ENCODE measurements at places on chromosomes 3 and 15.
A peak's percentile ranks its signal among the peaks of the same experiment; 100 is the strongest.

GRCh38 chr15:29434280-29434679, 164.7 kb upstream of the NSMCE3 start:
- DNase-seq, result no peak

DNA sequence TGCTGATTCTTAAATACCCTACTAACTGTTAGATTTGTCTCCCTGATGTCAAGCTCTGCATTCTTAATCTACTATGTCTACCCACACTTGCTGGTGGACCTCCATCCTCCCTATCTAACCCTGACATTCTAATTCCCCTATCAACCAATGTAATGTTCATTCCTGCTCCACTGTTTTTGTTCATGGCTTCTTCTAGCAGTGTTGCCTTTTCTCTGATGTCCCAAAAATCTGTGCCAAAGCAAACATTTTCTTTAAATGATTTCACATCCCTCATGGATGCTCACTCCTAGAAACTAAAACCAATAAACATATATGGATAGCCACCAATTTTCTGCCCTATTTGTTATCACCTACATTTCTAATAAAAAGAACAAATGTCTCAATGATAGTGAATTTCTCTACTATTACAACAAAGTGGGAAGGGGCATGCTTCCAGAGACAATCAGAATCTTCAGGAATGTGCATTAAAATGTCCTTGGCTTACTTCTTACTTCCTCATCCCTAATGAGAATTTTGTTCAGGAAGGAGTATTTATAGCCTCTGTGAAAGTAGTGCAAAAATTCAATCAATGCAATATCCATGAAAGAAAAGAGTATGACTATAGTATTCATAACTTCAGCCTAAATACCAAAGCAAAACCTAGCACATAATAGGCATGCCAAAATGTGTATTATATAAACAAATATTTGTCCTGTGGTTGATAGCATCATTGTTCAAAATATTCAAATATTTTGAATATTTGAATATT, 273.3 kb downstream of the ZNF385D start:
- no peak for DNase-seq

DNA sequence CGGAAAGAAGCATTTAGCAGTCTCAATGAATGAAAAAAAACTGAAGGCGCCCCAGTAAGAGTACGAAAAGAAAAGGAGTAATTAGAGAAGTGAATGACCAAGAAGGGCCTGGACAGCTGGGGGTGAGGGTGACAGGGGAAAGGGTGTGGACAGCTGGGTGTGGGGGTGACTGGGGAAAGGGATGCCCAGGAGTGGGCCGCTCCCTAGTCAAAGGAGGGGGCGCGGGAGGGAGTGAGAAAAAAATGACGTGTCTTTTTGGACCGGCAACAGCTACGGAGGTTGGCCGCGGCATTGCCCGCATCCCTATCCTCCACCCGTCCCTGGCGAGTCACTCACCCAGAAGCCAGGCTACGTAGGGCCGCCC, 274 bp upstream of the ZCWPW2 start:
- DNase-seq, result no peak

DNA sequence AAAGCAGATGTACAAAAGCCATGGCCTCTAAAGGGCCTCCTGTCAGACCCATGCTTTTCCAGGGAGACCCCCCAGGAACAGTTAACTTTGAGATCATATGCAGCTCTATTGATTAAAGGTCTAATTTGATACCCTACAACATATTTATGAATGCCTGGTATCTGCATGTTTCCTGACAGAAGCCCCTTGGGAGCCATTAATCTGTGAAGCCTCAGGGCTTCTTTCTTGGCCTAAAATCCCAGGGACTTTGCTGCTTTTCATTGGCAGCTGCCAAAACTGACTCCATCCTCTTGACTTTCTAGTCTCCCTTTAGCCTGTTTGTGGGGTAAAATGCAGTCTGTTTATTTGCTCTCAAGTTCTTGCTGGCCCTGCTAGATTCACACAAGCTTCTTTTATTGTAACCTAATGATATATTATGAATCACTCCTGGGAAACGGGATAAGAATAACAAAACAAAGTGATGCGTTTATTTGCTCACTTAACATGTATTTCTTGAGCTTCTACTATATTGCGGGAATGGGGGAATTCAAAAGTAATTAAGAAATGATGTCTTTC, 257.0 kb downstream of the LSAMP start:
- DNase-seq, result no peak

GRCh38 chr3:152557302-152557999, 277.5 kb upstream of the P2RY1 start:
- DNase-seq, result no peak

GRCh38 chr15:71005895-71006294, 109.4 kb upstream of the THSD4 start:
- DNase-seq, result no peak

- DNase-seq, result no peak
Measured at GRCh38 chr3:14771593-14772497, 46.9 kb upstream of the FGD5 start.

- DNase-seq, result no peak
Measured at GRCh38 chr3:179027326-179027900, 44.2 kb downstream of the ZMAT3 start.

- DNase-seq, result no peak
Measured at GRCh38 chr3:54476891-54477290, 354.5 kb downstream of the CACNA2D3 start.

GRCh38 chr3:186483611-186484340, 60.4 kb downstream of the CRYGS start:
- no peak for DNase-seq

GRCh38 chr15:41782371-41783282, 8.3 kb downstream of the MAPKBP1 start:
- DNase-seq, result no peak

GRCh38 chr3:3666664-3667063, 132.6 kb upstream of the LRRN1 start:
- DNase-seq, result no peak

DNA sequence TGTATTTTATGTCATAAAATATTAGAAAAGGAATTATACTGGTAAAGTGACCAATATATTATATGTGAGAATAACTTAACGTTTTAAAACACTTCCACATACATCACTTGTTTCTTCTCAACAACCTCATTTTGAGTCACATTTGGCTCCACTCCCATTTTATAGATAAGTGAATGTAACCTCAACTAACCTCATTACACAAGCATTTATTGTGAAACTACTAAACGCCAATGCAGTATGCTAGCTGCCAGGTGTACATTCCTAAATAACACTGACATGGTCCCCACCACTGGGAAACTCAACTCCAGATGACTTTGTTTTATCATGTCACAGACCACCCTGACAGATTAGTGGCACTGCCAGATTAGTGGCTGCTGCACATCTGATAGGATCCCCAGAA, 249.7 kb upstream of the CNTN4 start:
- no peak for DNase-seq

DNA sequence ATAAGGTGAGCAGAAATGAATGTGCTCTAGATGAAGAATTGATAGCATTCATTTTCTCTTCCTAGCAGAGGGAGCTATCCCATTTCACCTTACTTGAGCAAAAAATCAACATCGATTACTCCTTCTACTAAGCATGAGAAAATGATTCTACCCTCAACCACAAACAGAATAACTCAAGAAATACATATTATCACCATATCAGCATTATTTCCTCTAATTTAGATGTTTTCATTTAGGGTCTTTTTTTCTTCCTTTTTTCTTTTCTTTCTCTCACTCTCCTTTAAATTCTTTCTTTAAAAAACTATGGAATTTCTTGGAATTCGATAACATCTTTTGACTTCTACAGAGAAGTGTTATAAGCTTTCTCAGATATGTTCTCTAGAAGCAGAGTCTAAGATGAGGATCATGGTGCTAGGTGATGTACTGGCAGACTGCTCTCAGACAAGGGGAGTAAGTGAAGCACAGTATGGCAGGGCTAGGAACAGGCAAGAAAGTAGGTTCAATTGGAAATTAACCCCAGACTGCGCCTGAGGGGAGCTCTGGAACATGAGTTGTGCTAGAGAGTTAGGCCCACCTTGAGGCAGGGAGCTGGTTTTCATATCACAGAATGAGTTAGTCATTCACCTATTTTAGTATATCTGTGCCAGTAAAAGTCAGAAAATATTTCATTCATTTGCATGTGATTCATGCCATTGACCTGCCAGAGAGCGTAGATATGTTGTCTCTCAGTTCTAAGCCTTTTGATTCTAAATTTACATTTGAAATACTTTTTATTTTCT, 279.2 kb upstream of the KCNH8 start:
- no peak for DNase-seq

- DNase-seq, result no peak
Measured at GRCh38 chr15:70701891-70702568, 61.3 kb downstream of the UACA start.

DNA sequence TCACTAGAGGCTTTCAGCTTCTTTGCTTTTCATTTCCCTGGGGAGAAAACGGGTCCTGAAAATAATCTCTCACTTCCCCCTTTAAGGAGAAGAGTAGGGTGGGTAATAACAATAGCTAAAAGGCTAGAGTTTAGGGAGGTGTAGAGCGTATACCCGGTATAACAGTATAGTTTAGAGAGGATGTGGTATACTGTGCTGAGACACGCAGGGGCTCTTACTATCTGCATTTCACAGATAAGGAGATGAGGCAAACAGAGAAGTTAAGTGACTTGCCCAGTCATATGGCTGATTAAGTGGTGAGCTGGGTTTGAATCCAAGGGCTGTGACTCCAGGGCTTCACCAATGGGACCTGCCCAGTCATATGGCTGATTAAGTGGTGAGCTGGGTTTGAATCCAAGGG, 15.0 kb upstream of the KCNMB3 start:
- no peak for DNase-seq

DNA sequence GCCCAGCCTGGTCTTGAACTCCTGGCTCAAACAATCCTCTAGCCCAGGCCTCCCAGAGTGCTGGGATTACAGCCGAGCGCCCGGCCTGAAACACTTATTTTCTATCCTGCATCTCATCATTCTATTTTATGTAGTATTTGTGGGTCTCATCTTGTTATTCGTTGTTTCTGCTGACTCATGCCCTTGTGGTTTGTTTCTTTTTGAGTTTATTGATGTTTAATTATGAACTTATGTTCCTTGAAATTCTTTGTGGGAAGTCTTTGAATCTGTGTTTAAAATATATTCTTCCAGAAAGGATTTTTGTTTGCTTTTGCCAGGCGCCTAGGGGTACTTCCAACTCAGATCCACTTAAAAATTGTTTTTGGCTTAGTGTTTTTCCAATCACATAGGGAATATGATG, 78.3 kb upstream of the C15orf39 start:
- DNase-seq, result no peak

DNA sequence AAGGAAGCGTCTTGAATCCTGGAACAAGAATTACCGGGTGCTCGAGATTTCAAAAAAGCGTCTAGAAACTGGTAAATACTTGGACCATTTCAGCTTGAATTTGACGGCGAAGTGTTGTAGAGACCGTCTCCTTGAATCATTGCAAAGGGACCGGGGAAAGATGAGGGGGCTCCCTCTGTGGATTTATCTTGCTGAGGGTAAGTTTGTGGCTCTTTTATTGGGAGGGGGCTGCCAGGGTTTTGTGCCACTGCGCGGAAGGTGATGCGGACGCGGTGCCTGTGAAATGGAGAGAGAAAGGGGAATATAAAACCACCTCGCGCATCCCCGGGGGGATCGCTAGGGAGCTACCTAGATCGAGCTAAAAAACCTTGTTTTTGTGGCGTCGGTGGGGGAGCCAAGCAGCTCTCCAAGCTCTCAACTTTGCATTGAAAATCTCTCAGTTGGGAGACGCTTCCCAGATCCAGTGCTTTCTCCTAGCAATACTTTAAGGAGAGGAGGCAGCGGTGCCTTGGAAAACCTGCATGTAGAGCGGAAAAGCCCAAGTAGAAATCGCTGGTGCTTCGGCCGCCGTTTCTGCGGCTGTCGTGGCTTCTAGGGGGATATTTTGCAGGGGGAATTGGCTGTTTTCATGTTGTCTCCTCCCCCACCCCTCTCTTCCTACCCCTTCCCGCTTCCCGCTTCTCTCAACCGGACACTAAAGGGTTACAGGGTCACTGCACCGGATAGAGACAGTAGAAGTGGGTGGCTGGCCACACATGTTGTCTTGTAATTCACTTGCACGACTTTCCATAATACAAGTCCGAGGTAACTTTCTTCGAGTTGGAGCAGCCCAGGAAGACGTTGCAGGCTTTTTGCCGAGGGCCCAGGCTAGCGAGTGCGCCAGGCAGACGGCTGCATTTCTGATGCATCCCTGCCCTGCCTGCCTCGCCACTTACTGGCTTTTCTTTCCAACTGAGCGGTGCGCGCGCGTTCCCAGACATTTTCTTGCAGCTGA, 187.6 kb downstream of the NLGN1 start:
- DNase-seq, result peak; percentile 66

DNA sequence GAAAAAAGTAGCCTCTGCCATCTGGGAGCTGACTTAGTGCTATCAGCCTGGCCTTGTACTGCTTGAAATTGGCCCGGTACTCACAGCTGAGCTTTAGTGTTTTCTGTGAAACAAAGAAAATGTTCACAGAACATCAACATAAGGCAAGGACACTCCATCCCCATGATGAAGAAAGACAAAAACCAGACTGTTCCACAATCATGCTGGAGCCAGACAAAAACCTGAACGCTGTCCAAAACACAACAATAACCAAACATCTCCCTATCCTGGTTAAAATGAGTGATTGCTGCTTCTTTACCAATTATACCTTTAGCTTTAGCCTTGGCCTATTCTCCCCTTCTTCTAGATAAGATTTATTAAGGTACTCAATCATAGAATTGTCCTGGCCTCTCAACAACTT, 153.9 kb downstream of the CPNE4 start:
- DNase-seq, result no peak

DNA sequence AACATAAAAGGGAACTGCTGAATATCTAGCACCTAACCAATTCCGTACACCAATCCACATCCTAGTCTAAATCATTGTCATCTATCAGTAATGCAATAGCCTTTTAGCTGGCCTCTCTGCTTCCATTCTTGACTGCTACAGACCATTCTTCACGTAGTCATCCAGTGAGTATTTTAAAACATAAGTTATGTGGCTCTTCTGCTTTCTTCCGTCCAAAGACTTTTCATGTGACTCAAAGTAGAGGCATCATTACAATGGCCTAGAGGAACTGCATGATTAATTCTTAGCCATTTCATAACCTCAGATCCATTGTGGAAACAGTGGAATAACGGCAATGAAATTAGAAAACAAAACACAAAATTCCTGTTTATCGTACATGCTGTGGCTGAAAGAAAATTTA, 88.9 kb upstream of the CBLB start:
- DNase-seq, result no peak

DNA sequence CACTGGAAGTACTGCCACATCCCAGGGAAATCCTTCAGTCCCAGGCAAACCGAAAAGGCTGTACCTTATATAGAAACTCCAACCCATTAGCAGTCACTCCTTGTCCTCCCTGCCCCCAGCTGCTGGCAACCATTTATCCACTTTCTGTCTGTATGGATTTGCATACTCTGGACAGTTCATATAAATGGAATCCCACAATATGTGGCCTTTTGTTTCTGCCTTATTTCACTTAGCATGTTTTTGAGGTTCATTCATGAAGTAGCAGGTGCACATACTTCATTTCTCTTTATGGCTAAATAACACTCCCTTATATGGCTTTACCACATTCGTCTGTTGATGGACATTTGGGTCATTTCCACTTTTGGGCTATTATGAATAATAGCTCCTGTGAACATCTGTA, 51.6 kb upstream of the CMTM8 start:
- DNase-seq, result no peak

GRCh38 chr15:27545494-27546255, 553.4 kb downstream of the OCA2 start:
- DNase-seq, result no peak

GRCh38 chr15:72237029-72237852, 6.3 kb upstream of the PKM start:
- DNase-seq, result peak; percentile 38

- DNase-seq, result no peak
Measured at GRCh38 chr3:52315006-52315405, 1.1 kb upstream of the DNAH1 start.

- DNase-seq, result no peak
Measured at GRCh38 chr3:72657666-72658065, 190.6 kb downstream of the SHQ1 start.
